IMR-90 (cell line): ENCODE measurements at places on chromosomes 11 and 22. TPM values are rescaled to one million over a fixed set of nuclear protein-coding genes. Genes with fewer than 3 reads are reported as not detected.

FGF3 gene
- not detected in 2 replicates for total RNA-seq

DNA sequence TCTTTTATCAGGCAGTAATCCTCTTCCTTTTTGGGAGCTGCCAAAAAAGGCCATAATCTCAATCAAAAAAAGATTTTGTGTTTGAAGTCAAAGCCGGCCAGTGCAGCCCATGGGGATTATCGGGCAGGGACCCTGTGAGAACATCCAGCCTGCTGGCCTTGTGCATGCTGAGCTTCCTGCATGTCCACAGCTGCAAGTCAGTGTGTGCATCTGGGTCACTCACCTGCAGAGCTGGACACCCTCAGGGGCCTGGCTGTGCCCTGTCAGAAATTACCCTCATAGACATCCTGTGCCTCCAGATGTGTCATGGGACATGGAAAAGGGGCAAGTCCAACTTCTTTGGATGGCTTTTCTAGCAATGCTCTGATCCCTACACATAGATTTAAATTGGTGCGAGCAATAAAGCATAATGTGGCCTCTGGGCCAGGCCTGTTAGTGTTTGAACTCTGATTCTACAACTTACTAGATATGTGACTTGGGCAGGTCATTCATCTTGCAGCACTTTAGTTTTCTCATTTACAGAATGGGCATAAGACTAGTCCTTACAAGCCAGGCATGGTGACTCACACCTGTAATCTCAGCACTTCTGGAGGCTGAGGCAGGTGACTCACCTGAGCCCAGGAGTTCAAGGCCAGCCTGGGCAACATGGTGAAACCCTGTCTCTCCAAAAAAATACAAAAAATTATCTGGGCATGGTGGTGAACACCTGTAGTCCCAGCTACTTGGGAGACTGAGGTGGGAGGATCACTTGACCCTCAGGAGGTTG lies 81.6 kb upstream of the LARGE1 start:
- H3K4me3 ChIP-seq, result no peak overlapping the region
- H3K4me1 ChIP-seq, result no peaks in the 10 kb centered on the region
- DNase-seq, result no peak
- H3K27ac ChIP-seq, result no peak overlapping the region

MS4A6A gene
- not detected in 2 replicates for total RNA-seq

DNA sequence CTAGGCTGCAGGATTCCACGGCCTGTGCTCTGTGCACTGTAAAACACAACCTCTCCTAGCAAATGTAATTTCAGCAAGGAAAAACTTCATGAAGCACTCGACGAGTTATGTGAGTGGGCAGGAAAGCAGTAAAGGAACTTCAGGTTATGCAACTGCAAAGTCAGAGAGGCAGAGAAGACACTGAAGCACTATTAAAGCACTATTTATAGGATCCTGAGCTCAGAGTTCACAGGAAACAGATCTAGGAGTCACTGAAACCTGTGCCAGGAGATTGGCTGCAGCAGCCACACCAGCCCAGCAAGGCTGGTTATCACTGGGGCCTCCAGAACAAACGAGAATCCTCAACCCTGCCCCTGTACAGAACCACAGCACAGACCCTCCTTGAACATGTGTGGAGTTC lies 2.5 kb downstream of the SMIM35 start:
- H3K27ac ChIP-seq, result no peak overlapping the region
- no peak for DNase-seq
- H3K4me3 ChIP-seq, result no peak overlapping the region
- H3K4me1 ChIP-seq, result no peaks in the 10 kb centered on the region
- H3K36me3 ChIP-seq, result no peaks in the 10 kb centered on the region

OR6T1 gene
- total RNA-seq, result not detected in 2 replicates

GRCh38 chr11:130872513-130872912 lies 43.8 kb downstream of the SNX19 start:
- H3K27me3 ChIP-seq, result no peaks in the 10 kb centered on the region
- H3K4me3 ChIP-seq, result no peak overlapping the region
- peak overlapping the region; percentile 50 for H3K27ac ChIP-seq
- DNase-seq, result no peak
- H3K36me3 ChIP-seq, result peaks cover 24% of the 10 kb centered on the region

- no peaks in the 10 kb centered on the region for H3K36me3 ChIP-seq
- no peaks in the 10 kb centered on the region for H3K27me3 ChIP-seq
- H3K27ac ChIP-seq, result no peak overlapping the region
- no peak for DNase-seq
- no peak overlapping the region for H3K4me3 ChIP-seq
Measured at GRCh38 chr11:47987310-47987709, 7.0 kb downstream of the PTPRJ start.

- no peak overlapping the region for H3K4me3 ChIP-seq
- H3K27me3 ChIP-seq, result no peaks in the 10 kb centered on the region
- no peak overlapping the region for H3K27ac ChIP-seq
- no peaks in the 10 kb centered on the region for H3K4me1 ChIP-seq
Measured at GRCh38 chr22:25641650-25642049, 77.2 kb downstream of the GRK3 start.

MRGPRX4 gene
- under 0.01 TPM in 1 of 2 replicates, not detected in the other for total RNA-seq

RASD2 gene
- under 0.01 TPM in 2 replicates for total RNA-seq

DNA sequence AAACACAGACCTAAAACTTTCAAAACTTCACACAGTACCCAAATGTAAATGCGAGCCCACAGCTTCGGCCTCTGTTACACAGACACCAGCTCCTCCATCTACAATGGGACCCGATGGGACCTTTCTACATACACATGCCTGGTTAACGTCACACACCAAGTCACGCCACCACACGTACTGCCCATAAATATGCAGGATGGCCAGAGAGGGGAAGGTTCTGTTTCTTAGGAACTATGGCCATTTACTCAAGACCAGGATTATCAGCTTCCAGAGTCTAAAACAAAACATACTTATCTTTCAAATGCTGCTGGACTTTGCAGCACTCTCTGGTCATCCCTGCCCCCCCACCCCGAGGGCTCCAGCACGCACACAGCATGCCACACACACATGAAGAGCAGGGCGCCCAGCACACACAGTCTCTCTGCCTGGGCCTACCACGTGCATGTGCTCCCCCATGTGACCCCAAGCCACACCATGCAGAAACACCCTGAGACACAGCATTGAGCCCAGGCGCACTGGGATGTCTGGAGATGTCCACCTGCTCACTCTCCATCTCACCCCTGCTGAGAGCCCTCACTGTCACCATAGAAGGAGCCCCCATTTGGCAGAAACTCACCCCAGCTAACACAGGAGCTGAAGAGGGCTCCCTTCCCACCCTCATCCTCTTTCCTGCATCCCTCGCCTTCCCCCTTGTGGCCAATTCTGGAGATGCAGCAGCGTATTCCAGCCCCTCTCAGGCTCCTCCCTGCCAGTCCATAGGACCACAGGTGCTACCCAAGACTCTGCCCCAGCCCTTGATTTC lies 61.8 kb downstream of the SLC22A12 start:
- peaks cover 41% of the 10 kb centered on the region for H3K27me3 ChIP-seq
- no peaks in the 10 kb centered on the region for H3K4me1 ChIP-seq
- H3K36me3 ChIP-seq, result no peaks in the 10 kb centered on the region
- peak; percentile 55 for DNase-seq

GRCh38 chr11:19258641-19259230 lies 18.0 kb upstream of the E2F8 start:
- no peak overlapping the region for H3K4me3 ChIP-seq
- H3K36me3 ChIP-seq, result no peaks in the 10 kb centered on the region
- H3K27me3 ChIP-seq, result peaks cover 15% of the 10 kb centered on the region
- DNase-seq, result no peak

NCR3LG1 gene
- total RNA-seq, result 3.9 and 4.1 TPM in 2 replicates

ANGPTL5 gene
- total RNA-seq, result not detected in 2 replicates

ADAMTS8 gene
- under 0.01 TPM in 2 replicates for total RNA-seq

DNA sequence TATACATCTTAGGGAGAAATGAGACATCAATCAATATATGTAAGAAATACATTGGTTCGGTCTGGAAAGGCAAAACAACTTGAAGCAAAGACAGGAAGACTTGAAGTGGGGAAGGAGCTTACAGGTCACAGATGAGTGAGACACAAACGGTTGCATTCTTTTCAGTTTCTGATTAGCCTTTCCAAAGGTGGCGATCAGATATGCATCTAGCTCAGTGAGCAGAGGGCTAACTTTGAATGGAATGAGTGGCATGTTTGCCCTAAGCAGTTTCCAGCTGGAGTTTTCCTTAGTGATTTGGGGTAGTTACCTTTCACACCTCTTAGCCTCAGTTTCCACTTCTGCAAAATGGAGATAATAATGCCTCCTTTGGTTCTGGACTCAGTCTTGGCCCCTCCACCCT lies 15.8 kb downstream of the LHFPL7 start:
- H3K4me3 ChIP-seq, result no peak overlapping the region
- no peaks in the 10 kb centered on the region for H3K27me3 ChIP-seq
- H3K4me1 ChIP-seq, result no peaks in the 10 kb centered on the region
- no peaks in the 10 kb centered on the region for H3K36me3 ChIP-seq
- no peak overlapping the region for H3K27ac ChIP-seq

SMIM35 gene
- not detected in 2 replicates for total RNA-seq

CRYBA4 gene
- not detected in 2 replicates for total RNA-seq

- DNase-seq, result no peak
- no peaks in the 10 kb centered on the region for H3K36me3 ChIP-seq
- no peaks in the 10 kb centered on the region for H3K4me1 ChIP-seq
- no peak overlapping the region for H3K4me3 ChIP-seq
Measured at GRCh38 chr22:26740253-26740652, 82.9 kb downstream of the MIAT start.

RIMBP3C gene
- 0.28 and 0.36 TPM in 2 replicates for total RNA-seq

PLAAT5 gene
- total RNA-seq, result not detected in 2 replicates

- H3K36me3 ChIP-seq, result no peaks in the 10 kb centered on the region
- peaks cover 11% of the 10 kb centered on the region for H3K27me3 ChIP-seq
- peak; percentile 63 for DNase-seq
- no peak overlapping the region for H3K4me3 ChIP-seq
- no peaks in the 10 kb centered on the region for H3K4me1 ChIP-seq
Measured at GRCh38 chr11:74453373-74453975, 13.9 kb downstream of the KCNE3 start.
